ENCODE measurements at places on chromosomes 4 and X.

DNA sequence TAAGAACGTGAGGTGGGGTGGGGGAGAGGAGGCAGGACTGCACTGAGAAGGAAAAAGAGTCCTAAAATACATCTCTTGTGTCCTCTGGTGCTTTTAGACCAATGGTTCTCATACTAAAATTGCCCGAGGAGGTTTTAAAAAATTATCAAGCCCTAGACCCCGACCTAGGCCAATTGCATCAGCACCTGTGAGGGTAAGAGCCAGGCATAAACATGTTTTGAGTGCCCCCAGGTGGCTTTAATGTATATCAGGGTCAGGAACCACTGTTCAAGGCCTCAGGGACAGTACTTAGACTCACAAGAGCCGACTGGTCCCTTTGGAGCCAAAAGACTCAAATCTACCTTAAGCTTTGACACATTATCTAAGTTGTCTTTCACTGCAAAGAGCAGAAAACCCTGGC, 37.5 kb upstream of the TMEM150C start:
- DNase-seq: no peak

- peak; percentile 29 for DNase-seq
Observed at GRCh38 chr4:168631241-168632162, 134.7 kb downstream of the PALLD start.

DNA sequence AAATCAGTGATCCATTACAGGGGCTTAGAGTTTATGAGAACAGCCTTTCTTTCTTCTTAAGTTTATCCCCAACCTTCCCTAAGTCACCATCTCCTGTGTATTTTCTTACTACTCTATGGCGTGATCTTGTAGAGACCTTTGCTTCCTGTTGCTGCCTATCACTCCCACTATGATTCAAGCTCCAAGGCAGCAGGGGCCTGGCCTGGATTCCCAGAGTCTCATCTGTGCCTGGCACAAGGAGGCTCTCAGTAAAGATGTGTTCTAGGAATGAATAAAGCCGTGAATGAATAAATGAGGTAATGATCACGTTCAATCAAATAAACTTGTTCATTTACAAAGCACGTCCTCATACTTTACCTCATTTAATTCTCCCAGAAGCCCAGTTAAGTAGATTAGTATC, 45.4 kb downstream of the CC2D2A start:
- DNase-seq: no peak

- DNase-seq: no peak
Observed at GRCh38 chr4:38693569-38693968, 29.6 kb downstream of the KLF3 start.

GRCh38 chrX:21373637-21374162, 518 bp upstream of the CNKSR2 start:
- DNase-seq: peak; percentile 36

GRCh38 chr4:70836081-70836480, 3.6 kb downstream of the GRSF1 start:
- no peak for DNase-seq

DNA sequence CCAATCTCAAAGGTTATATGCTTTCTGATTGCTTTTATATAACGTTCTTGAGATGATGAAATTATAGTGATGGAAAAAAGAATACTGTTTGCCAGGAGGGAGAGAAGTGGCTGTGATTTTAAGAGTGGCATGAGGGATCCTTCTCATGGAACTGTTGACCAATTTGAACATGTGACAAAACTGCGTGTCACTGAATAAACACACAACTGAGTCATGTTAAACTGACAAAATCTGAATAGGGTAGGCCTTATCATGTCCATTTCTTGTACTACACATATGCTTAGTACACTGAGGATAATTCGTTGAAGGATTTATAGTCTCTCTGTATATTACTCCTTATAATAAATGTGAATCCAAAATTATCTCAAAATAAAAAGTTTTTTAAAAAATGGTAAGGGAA, 22.2 kb upstream of the HSPA4L start:
- no peak for DNase-seq

DNA sequence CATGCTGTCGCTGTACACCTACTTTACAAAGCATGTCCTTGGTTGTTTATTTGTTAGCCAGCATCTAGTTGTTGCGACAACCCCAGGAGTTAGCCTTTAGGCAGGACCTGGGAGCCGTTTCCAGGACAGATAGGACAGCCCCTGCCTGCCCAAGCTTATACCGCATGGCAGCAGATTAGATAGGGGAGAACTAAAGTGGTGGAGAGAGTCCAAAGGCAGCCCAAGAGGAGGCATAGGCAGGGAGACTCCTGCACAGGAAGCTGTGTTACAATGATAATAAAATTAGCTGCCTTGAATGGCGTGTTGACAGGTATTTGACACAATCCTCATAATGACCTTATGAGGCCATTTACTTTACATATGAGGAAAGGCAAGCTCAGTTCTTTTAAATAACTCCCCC, 13.0 kb downstream of the NSDHL start:
- DNase-seq: no peak

GRCh38 chrX:9492901-9493300, 28.0 kb downstream of the TBL1X start:
- no peak for DNase-seq

DNA sequence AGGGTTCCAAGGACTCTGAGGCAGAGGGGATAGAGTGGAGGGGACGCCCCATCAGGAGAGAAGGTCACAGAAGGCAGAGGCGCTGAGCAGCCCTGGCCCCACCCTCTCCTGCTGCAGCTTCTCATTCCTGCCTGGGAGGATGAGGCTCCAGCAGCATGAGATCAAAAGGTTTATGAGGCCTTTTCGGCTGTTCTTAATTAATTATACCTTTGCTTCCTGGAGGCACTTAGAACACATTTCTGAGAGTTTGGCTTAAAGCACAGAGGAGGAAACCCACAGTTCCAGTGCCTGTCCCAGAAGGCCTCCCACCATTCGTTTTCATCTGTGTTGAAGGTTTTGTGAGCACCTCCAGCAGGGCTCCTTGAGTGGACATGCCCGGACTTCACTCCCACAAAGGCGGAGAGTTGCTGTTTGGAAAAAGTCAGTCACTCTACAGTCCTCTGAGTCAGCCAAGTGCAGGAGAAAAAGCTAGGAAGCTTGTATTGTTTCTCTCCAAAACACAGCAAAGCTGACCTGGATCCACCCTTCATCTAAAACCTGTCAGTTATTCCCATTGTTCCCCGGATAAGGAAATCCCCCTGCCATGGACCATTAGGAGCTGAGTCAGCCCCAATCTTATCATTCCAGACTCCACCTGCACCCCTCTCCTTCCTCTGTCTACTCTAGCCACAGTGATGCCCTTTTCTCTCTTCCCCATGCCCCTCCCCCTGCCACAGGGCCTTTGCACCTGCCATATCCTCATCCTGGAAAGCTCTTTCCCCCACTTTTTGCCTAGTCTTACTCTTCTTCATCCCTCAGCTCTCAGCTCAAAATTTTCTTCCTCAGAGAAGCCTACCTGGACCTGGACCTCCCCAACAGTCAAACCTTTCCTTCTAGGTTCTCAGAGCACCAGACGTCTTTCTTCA, 276.8 kb downstream of the FBXW7 start:
- no peak for DNase-seq

DNA sequence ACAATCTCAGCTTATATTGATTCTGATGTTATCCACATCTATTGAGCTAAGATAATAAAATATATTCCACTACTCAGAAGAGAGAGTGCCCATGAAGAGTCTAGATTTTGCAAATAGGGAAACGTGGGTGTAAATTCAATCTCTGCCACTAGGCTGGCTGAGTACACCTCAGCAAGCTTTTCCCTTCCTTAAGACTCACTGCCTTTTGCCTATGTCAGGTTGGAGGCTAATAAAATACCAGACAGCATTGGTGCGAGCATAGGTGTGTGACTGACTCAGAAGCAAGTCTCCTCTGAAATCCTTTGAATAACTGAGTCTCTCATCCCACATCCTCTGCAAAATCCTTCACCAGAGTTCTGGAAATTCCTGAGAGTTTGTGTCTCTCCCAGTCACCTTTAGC, 405.4 kb upstream of the CPEB2 start:
- DNase-seq: no peak

DNA sequence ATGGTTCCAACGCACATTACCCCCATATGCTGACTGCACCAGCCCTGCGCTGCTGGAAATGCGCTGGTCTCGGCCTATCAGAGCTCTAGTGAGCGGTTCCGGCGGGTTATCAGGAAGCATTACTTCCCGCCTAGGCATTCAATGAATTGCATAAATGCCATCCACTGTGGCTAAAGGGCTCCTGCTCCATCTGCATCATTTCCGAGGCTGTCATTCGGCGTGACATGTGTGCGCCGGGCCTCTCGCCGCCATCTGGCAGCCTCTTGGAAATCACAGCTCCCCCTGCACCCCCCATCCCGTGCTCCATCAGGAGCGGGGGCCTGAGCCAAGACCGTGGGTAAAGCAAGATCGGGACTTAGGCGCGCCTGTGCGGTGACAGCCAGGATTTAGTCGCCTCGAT, 64.4 kb downstream of the SEPSECS start:
- no peak for DNase-seq

GRCh38 chrX:14776901-14777300, 96.0 kb downstream of the FANCB start:
- DNase-seq: no peak

DNA sequence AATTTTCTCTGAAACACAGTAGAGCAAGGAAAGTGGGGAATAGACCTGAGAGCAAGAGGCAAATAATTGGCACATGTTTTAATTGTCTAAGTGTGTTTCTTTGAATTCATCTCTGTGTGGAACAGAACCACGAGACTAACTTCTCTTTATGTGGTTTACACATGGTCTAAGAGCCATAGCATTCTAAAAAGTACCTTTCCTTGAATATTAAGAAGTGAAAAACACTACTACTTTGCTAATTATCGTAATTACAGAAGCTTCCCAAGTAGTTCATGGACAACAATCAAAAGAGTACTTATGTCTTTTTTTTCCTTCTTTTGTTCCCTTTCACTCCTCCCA, 2.9 kb upstream of the CYBB start:
- DNase-seq: no peak

DNA sequence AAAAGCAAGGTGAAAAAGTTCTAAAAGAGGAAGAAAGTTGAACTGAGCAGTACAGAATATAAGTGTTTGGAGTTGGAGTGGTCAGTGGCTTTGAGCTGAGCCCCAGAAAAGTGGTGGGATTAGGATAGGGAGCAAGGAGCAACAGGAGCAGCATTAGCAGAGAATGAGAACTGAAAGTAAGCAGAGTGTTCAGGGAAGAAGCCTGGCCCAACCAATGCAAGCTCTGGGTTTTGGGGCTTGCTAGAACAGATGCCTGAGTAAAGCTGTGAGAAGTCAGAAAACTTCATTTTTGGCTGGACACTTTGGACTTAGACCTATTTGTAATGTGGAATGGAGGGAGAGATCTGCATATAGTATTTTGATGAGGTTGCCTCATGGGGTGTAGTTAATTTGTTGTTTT, 17.8 kb downstream of the JADE1 start:
- DNase-seq: no peak

DNA sequence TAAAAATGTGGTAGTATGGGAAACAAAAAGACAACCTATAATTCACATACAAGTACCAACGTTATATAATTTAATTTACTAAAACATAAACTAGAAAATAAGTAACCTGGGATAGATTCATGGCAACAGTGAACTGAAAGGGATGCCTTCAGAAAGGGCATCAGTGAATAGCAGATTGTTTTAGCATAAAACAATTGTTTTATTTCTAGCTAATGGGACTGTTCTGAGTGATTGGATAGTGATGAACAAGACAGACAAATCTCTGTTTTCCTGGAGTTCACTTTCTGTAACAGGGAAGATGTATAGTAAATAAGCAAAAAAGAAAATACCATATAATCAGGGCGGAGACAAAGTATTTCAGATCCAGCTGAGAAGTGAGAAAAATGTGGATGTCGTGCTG, 379.1 kb upstream of the SPOCK3 start:
- no peak for DNase-seq

DNA sequence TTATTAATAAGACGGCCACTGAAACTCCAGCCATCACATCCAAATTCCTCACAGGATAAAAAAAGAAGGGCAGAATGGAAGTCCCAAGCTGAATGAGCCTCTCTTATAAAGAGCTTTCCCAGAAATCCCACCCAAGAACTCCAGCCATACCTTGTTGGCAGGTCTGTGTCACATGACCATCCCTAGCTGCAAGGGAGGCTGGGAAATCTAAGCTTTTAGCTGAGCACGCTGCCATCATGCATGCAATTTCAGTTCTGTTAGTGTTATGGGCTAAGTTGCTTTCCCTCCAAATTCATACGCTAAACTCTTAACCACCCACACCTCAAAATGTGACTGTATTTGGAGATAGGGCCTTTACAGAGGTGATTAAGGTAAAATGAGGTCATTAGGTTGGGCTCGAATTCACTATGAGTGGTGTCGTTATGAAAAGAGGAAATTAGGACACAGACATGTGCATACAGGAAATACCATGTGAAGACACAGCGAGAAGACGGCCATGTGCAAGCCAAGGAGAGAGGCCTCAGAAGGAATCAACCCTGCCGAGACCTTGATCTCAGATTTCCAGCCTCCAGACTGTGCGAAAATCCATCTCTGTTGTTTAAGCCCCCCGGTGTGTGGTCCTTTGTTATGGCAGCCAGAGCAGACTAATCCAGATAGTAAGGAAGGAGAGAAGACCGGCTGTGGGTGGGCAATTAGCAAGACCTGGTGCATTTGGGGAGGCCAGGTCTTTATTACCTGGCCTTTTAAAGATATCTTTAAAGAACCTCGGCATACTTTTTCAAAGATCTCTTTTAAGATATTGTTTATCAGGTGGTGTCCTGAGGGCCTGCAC, 317.6 kb downstream of the BCOR start:
- no peak for DNase-seq

DNA sequence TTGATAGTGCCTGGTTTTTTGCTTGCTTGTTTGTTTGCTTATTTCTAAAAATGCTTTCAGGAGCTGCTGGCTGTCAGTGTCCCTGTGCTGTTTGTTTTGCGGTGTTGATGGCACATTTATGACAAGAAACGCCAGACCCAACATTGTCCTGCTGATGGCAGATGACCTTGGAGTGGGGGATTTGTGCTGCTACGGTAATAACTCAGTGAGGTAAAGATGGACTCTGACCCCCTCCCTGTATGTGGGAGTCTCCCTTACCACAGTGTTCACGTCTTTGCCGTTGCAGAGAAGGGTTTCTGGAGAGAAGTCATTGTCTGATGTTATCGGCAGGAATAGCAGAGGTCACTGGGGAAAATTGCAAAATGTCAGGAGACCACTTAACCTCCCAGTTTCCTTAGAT, at the start of gene ARSH:
TSS of gene ARSH (plus strand) at position 52 of the 400 bp plus-strand sequence. CDS start at position 119, 67 bp downstream.
- no peak for DNase-seq

DNA sequence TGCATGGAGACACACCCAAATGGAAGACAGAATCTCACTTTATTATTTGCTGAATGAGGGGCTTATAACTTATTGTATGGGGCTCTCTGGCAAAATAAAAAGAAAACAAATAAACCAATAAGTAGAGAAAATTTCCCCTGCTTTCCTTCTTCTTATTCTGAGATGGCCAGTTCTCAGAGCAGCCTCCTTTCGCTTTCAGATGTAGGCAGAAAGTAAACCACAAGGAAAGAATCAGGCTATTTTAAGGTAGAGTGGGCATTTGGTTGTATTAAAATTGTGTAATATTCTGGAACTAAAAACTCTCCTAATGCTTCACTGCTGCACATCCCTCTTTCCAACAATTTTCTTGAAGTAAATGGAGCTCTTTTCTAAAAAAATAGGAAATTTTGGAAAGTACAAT, 241.8 kb downstream of the GALNTL6 start:
- no peak for DNase-seq

DNA sequence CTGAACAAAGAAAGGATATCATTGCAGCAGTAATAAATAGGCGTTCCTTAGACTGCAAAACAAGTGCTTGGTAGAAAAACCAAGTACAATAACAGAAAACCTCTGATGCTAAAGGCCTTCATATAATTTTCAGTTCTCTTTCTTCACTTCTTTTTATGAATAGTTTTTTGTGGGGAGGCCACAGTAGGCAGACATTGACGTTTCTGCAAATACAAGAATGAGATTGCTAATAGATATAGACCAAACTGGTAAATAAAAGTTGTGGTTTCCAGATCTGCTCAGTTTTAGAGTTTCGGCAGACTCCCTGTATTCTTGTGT, 57.0 kb upstream of the RAP1GDS1 start:
- DNase-seq: no peak
